ENCODE measurements at places on chromosomes 5 and 9.

- DNase-seq, result no peak
These were observed 100.1 kb downstream of the ADAMTS16 start for GRCh38 chr5:5240234-5240633.

DNA sequence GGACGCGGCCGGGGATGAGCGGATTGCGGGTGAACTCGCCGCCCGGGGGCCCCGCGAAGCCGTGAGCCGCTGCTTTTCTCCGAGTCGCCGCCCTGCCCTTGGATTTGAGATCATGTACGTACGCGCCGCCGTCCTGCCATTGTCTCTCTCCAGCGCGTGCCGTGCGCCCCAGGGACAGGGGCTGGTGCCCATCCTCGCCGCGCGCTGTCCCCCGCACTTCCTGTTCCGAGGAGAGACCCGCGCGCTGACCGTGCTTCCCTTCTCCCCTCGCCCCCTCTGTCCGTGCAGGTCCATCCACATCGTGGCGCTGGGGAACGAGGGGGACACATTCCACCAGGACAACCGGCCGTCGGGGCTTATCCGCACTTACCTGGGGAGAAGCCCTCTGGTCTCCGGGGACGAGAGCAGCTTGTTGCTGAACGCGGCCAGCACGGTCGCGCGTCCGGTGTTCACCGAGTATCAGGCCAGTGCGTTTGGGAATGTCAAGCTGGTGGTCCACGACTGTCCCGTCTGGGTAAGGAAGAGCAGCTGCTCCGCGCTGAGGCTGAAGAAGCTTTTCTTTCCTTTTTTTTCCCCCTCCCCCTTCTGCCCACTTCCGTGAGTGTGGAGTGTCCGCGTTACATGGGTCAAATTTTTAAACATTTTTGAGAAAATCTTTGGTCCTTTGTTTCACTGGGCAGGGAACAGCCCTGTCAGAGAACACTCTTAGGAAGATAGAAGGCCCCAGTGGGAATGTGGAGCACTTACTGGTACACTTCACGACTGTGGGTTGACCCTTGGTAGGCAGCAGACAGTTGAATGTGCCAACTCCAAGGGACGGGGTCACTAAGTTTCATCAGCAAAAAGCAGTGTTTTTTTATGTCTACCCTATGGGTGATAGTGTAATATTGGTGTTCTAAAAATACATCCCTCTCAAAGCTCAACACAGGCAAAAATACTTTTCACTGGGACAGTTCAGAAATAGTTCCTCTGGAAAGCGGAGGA lies 727 bp downstream of the RHOBTB3 start:
- peak; percentile 59 for DNase-seq

GRCh38 chr5:137836997-137837396 lies 30.7 kb upstream of the MYOT start:
- DNase-seq, result peak; percentile 8

- no peak for DNase-seq
These were observed 103.6 kb upstream of the EGFLAM start for GRCh38 chr5:38154615-38155204.

DNA sequence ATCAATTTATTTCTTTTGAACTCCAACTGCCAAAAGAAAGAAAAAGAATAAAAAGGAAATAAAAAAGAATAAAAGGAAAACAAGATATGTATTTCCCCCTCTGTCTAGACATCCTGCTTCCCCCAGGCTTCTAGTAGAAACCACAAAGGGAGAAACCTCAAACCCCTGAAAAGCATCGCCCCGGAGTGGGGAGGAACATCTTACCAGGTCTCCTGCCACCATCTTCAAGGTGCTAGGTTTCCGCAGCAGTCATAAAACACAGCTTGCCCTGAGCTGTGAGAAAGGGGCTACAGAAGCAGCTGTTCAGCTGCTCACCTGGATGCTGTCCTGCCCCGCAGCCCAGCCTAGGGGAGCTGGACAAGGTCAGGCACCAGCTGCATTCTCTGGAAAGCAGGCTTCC lies 487.7 kb downstream of the GADD45G start:
- no peak for DNase-seq

- no peak for DNase-seq
These were observed 9.0 kb downstream of the NRARP start for GRCh38 chr9:137293094-137293481.

GRCh38 chr9:73782166-73782565 lies 630.5 kb downstream of the ANXA1 start:
- DNase-seq, result no peak

DNA sequence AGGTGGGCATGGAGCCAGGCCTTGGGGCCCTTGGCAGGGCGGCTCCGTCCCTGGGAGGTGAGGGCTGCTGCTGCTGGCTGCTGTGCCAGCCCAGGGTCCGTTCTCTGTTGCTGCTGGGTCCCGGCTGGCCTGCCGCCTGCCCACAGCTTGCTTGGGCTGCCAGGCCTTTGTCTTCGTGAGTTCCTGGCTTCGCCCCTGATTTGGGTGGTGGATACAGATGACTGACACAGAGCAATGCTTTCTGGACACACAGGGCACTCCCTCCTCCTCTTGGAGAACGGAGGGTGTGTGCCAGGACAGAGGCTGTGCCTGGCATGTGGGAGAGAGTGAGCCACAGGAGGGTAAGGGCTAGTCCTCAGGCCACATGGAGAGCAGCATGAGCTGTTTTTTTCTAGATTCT lies 166.1 kb downstream of the MACROH2A1 start:
- DNase-seq, result no peak

GRCh38 chr5:180291234-180291940 lies 496 bp downstream of the MAPK9 start:
- DNase-seq, result peak; percentile 25

- no peak for DNase-seq
These were observed 88.8 kb downstream of the CARTPT start for GRCh38 chr5:71807909-71808308.

- DNase-seq, result no peak
These were observed 56.4 kb downstream of the SNX18 start for GRCh38 chr5:54573812-54574489.

- no peak for DNase-seq
These were observed 17.2 kb downstream of the TRIM14 start for GRCh38 chr9:98101868-98102273.

Measured in EL (cell line).